ENCODE measurements at places on chromosomes 3 and 15.

GRCh38 chr3:95705786-95706418, 1108.5 kb upstream of the EPHA6 start:
- DNase-seq = no peak

DNA sequence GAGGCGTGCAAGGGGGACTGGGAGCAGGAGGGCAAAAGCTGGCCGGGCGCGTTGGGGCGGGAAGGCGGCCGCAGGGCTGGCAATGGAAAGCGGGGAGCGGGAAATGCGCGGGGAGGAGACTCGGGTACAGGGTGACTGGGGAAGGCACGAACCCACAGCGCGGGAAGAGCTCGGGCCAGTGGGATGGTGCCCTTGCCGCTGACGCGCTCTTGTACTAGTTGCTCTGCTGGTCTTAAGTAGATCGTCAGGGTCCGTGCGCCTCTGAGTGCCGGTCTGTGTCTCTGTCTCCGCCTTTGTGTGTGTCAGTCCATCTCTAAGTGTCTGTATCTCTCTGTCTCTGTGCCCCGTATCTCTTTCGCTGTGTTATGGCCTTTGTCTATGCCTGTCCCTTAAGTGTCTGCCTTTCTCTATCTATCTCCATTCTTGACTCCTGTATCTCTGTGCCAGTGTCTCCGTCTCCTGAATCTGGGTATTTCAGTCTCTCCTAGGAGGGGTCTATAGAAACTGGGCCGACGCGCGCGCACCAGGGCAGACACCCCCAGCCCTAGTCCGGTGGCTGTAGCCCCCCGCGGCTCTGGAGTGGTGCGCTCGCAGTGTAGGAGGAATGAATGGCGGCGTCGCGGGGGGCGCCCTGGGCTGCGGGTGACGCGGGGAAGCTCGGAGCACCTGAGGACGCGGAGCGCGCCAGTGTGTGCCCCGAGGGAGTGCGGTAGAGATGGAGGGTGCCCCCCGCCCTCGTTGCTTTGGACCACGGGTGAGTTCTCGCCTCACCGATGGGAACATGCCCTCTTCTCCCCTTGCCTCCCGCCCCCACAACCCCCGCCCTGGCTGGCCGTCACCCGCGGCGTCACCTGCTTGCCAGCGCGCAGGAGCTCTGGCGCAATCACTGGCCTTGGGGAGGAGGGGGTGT, 756 bp upstream of the CAMK2N2 start:
- DNase-seq = peak; percentile 12

DNA sequence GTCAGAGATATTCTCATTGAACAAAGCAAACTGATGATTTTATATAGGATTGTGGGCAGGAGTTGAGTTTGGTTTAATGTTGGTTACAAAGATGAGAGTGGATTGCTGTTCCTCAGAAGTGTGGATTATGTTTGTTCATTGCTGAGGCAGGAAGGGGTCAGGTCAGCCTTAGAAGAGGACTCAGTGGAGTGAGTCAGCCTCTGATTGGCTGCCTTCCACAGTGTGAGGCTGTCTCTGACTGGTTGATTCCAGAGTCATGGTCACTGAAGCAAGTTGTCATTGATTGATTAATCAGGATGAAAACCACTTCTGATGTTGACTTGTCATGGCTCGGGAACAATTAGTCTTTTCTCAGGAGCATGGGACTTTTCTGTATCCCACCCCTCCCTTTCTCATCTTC, 36.2 kb downstream of the KBTBD12 start:
- peak; percentile 18 for DNase-seq

GRCh38 chr3:3027976-3028567, 82.1 kb downstream of the IL5RA start:
- no peak for DNase-seq

DNA sequence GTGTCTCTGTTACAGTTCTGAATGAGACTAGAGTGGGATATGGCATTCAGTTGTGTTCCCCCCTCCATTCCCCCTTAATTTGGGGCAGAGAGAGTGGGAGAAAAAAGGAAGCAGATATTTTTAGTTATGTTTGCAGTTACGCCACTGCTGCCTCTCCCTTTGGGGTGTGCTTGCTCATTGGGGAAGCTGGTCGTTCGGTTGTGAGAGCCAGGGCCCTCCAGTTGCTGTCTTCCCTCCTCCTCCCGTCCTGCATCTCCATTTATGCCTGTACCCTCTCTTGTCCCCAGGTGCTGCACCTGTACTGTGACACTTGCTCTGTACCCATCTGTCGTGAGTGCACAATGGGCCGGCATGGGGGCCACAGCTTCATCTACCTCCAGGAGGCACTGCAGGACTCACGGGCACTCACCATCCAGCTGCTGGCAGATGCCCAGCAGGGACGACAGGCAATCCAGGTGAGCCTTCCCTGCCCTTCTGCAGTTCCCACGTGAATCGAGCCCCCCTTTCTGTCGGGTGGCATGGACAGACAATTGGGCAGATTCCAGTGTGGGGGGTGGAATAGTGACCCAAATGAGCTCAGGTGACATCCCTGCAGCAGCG, 55.8 kb downstream of the TRIM71 start:
- DNase-seq = no peak

Measured in NCI-H226 (cell line).